NCI-H774 (cell line): ENCODE measurements at places on chromosomes 3 and 15.

DNA sequence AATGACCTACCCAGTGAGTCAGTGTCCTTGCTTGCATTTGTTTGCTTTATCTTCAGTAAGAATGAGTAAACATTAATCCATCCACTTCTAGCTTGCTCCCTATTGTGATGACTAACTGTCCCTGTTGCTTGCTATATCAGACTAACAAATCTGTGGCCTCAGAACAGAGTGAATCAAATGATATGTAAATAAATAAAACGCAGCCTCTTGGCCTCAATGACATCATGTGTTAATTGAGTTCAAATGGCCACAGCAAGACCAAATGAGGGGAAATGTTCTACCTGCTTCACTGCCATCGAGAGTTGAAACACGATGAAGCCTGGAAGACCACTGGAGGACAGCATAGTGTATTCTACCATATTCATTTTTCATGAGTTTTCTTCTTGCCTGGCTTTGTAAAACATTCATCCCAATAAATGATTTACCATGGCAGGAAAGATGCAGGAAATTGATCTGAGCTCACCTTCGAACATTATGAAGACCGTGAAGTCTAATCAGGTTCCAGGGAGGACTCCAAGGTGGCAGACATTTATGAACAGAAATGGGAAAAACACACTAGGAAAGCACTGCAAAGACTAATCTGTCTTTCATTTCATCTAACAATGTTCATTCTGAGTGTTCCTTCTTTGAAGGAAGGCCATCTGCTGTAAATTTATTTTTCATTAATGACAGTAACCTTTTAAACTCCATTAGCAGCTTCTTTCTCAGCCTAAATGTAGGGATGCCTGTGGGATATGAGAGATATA is 1144.5 kb downstream of the TUSC7 start:
- peak; percentile 71 for DNase-seq

GRCh38 chr3:177860184-177860583 is 662.9 kb upstream of the TBL1XR1 start:
- DNase-seq = no peak

DNA sequence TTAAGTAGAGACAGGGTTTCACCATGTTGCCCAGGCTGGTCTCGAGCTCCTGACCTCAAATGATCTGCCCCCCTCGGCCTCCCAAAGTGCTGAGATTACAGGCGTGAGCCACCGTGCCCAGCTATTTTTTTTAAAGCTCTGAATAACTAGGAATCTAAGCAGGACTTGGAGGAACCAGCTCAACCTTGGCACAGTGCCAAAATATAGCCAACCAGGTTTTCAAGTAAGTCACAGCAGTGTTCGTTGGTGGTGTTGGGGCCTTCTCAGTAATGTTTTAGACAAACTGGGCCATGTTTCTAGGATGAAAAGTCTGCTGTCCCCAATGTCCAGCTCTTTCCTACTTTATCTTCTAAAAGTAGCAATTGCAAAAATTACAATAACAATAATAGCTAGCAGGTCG is 6.4 kb upstream of the ADAM10 start:
- DNase-seq = no peak

DNA sequence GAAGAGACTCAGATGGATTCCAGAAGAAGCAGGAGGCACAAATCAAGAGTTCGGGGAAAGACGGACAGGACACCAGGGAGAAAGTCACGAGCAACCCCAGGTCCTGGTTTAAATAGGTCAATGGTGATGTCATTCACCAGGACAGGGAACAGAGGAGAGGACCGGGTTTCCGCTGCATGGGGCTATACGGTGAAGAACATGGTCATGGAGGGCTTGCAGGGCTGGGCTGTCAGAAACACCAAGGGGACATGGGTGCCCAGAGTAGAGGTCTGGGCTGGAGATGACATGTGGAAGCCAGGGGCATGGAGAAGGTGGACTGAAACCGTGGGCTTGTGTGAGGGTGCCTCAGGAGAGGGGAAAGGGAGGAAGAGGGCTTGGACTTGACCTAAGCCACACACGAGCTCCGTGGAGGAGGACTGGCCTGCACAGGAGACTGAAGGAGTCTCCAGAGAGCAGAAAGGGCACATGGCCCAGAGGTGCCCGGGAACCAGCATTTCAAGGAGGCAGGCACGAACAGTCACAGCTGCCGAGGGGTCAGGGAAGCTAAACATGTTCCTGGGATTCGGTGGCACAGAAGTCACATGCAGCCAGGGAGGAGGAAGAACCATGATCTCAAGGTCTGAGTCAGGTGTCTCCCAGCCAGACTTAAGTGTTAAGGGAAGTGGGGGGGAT is 54.2 kb upstream of the RPL32 start:
- DNase-seq = no peak

- DNase-seq = no peak
Observed at GRCh38 chr3:132564070-132564465, 33.0 kb upstream of the ACKR4 start.

- no peak for DNase-seq
Observed at GRCh38 chr15:51623386-51623938, 891 bp upstream of the DMXL2 start.

- DNase-seq = no peak
Observed at GRCh38 chr3:15206662-15207576, 873 bp downstream of the CAPN7 start.

- no peak for DNase-seq
Observed at GRCh38 chr15:98522127-98522526, 126.2 kb upstream of the IGF1R start.

- no peak for DNase-seq
Observed at GRCh38 chr3:45759851-45760250, 36.5 kb downstream of the SLC6A20 start.

DNA sequence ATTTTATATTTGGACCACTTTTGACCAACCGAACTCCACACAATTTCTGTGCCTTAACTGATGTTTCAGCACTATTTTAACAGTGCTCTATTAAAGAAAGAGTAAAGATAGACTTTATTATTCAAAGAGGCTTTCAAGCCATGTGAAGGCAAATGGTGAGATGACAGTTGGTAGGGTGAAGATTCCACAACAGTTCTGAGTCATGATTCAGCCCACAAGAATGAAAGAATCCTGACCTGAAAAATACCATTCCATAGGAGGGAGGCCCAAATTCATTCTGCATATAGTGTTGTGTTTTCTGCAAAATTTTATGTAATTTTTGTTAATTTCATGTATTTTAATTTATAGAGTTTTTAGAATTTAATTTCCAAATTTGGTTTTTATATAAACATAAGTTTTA is 135.6 kb upstream of the STAC start:
- DNase-seq = no peak

DNA sequence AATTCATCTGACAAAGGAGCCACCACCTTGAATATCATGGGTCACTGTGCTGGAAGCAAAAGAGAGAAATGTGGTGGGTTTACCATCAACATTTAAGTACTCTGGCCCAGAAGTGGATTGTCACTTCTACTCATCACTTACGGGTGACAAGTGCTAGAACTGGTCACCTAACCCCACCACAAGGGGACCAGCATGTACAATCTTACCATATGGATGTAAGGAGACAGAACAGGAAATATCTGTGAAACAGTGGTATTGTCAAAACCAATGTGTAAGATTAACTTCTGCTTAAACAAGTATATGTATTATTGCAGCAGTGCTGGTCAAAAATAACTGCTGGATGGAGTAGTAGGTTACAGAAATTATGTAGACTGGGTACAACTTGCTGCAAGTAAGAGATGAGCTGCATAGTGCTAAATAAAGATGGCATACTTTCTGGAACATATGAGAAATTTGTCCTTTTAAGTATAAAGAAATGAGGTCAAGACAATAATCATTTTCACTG is 171.8 kb downstream of the POTEB3 start:
- no peak for DNase-seq

- no peak for DNase-seq
Observed at GRCh38 chr15:48935236-48935635, 28.5 kb downstream of the SHC4 start.

GRCh38 chr3:9970020-9970652 is 16.5 kb downstream of the EMC3 start:
- DNase-seq = no peak

DNA sequence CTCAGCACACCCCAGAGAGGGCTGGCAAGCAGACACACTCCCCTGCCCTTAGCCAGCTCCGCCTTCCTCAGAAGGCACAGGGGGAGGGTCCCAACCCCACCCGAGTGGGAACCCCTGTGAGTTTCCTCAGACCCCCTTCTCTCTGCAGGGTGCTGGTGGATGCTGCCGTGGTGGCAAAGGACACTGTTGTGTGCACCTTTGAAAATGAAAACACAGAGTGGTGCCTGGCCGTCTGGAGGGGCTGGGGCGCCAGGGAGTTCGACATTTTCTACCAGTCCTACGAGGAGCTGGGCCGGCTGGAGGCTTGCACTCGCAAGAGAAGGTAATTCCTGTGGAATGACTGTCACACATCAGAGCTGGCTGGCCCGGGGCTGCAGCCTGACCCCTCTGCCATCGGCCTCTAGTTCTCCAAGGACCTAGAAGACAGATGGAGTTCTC is 149.4 kb downstream of the LRRK1 start:
- no peak for DNase-seq
